Effector memory CD4-positive, alpha-beta T cell (primary cell): ENCODE measurements at places on chromosomes 1 and 21.

GRCh38 chr1:45499415-45499769, 481 bp downstream of the CCDC163 start:
- peak overlapping the region; percentile 59 for H3K27ac ChIP-seq
- no peaks in the 10 kb centered on the region for H3K36me3 ChIP-seq
- peaks cover 12% of the 10 kb centered on the region for H3K4me1 ChIP-seq
- DNase-seq = no peak
- peak overlapping the region; percentile 75 for H3K4me3 ChIP-seq

DNA sequence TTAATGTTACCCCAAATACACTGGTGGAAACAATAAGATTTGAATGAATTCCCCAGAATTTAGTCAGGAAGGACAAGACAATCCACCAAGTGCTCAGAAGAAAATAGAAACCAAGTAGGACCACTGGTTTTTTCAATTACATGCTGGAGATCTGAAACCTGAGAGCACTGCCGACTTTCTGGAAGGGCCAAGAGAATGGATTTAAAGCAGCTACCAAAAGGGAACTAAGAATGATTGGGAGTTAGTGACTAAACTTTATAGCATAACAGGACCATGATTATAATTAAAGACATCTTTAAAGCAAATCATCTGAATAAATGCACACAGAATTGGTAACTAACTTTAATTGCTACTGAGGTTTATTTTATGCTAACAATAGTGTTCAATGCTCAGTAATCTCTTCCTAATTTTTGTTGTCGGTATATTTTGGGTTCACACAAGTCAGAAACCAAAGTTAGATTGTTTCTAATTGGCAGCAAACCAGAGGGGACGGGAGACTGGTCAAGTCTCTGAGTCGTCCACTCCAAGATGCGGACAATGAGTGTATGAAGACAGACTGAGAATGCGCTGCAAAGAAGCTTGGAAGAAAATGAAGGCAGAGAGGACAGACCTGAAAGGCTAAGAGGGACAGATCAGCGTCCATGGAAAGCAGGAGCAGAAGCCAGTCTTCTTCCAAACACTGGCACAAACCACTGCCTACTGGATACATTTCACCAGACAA, 2.3 kb upstream of the RGS13 start:
- H3K27me3 ChIP-seq = no peaks in the 10 kb centered on the region
- H3K36me3 ChIP-seq = no peaks in the 10 kb centered on the region
- DNase-seq = no peak
- no peak overlapping the region for H3K27ac ChIP-seq
- H3K4me1 ChIP-seq = no peaks in the 10 kb centered on the region

GRCh38 chr1:42211224-42211623, 46.7 kb upstream of the GUCA2A start:
- no peaks in the 10 kb centered on the region for H3K27me3 ChIP-seq
- H3K4me1 ChIP-seq = no peaks in the 10 kb centered on the region

GRCh38 chr1:109542657-109543056, 3.0 kb downstream of the GPR61 start:
- H3K4me1 ChIP-seq = peaks cover 16% of the 10 kb centered on the region
- H3K36me3 ChIP-seq = no peaks in the 10 kb centered on the region
- no peak for DNase-seq
- no peak overlapping the region for H3K4me3 ChIP-seq

DNA sequence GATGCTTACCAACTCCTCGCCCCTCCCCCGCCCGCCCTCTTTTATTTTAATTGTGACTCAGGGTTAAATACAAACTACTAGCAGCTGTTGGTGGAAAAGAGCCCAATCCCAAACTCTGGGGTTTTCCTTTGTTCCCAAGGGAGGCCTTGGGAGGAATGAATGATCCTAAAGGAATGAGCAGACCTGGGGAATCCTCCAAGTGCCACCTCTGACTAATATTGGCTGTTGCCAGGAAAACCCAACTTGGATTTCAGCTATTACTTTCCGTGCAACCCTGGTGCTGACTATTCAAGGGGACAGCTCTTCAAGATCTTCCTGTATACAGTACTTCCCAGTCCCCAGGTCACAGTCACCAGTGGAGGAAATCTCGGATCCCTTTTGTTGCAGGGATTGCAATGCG, 1.3 kb upstream of the S100A10 start:
- no peak for DNase-seq
- H3K27ac ChIP-seq = peak overlapping the region; percentile 97
- H3K27me3 ChIP-seq = no peaks in the 10 kb centered on the region
- H3K4me1 ChIP-seq = peaks cover 29% of the 10 kb centered on the region
- no peak overlapping the region for H3K4me3 ChIP-seq

DNA sequence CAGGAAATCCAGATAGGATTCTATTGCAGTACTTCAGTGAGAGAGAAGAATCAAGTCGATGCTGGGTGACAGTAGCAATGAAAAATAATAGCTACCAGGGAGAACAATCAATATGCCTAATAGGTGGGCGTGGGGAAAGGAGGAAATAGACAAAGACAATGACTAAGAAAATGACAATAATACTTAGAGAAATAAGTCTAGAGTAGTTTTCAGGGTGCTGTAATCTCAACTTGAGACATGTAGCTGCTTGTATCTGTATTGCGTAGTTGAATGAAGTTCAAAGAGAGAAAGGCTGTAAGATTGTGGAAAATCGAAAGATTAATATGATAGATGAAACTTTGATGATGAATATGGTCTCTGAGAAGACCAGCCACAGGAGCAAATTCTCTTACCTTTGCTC, 2.6 kb downstream of the STXBP3 start:
- H3K36me3 ChIP-seq = peaks cover 4% of the 10 kb centered on the region
- H3K4me3 ChIP-seq = no peak overlapping the region
- H3K4me1 ChIP-seq = no peaks in the 10 kb centered on the region

DNA sequence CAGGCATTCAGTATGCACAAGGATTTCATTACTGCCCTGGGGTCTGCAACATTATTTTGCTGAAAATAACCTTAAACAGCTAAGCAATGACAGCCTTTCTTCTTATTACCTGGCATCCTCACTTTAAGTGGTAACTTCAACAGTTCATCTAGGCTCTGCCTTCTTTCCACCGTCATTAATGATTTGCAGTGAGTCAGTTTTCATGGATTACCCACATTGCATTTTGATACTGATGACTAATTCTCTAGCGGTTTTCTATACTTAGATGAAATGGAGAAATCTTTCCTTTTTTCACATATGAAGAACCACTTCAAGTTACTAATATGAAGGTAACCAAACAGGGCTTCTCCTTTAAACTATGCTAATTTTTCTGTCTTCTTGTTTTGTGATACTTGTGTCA, 226.9 kb upstream of the TMPRSS15 start:
- no peaks in the 10 kb centered on the region for H3K36me3 ChIP-seq
- H3K4me3 ChIP-seq = no peak overlapping the region
- H3K4me1 ChIP-seq = no peaks in the 10 kb centered on the region
- DNase-seq = no peak
